ENCODE measurements at places on chromosomes 3 and 15.

- no peak for DNase-seq
Observed at GRCh38 chr3:104908761-104909160, 457.9 kb upstream of the ALCAM start.

DNA sequence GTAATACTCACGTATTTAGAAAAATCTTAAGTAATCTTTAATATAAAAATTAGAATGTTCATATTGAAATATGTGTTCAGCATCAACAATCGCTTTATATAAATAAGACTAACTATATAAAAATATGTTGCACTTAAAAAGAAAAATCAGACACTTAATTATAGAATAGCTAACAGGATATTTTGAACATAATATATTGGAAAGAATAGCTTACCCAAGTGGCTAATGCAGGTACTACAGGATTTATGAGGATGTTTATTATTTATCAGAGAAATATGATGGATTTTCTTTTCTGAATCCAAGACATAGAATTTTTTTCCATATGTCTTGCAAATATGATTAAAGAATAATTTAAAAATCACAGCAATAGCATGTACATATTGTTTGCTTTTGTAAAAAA is 567.9 kb upstream of the GBE1 start:
- no peak for DNase-seq

- DNase-seq = no peak
Observed at GRCh38 chr15:49664716-49665115, 43.9 kb downstream of the DTWD1 start.

DNA sequence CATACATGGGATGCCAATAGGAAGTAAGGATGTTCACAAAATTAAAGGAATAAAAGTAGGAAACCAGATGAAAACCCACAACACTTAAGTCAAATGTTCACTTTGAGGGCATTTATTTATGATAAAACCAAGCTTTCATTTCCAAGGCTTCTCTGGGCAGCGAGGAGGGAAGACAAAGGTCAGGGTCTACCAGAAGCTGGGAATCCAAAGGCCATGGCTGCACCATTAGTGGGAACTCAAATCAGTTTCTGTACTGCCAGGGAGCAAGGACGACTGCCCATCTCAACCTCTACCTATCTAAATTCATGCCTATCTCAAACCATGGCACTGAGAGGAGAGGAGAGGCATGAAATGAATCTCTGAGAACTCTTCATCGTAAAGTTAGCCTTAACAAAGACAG is 22.6 kb downstream of the PBRM1 start:
- no peak for DNase-seq

- DNase-seq = no peak
Observed at GRCh38 chr3:146543461-146544001, 876 bp downstream of the PLSCR1 start.

GRCh38 chr3:183244219-183244618 is 8.8 kb upstream of the B3GNT5 start:
- no peak for DNase-seq

Measured in activated CD8-positive, alpha-beta memory T cell treated with anti-CD3 and anti-CD28 coated beads for 4 hours (primary cell).